ENCODE measurements at places on chromosomes 2 and 18.
A peak's percentile ranks its signal among the peaks of the same experiment; 100 is the strongest.

DNA sequence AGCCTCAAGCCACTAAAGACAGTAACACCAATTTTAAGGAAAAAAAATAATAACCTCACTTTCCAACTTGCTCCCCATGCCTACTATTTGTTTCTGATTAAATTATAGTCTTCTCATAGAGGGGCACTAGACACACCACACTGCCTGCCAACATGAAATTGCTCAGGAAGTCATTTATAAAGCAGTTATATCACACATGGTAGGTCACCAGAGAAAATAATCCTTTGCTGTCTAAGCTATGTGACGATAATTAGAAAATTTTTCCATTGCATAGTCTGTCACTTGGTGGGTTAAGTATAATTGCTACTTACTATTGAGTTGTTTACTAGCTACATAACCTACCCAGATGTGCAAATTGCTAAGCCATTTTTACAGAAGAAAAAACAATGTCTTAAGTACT is 85.2 kb downstream of the INO80D start:
- no peak for DNase-seq

DNA sequence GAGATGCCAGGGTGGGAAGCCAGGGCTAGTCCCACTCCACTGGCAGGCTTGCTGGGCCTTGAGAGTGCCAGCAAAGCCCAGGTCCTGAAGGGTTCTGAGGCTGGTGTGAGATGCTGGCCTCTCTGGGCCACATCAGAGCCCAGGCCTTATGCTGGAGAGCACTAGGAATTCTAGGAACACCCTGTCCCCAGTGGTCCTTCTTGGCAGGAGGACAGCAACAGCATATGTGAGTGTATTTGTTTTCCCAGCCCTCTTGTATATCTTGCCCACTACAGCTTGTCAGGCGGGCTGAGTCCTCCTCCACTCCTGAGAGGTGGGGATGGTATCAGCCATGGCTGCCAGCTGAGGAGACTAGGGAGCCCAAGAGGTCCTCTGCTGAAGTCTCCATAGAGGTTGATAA is 327.0 kb downstream of the PDE11A start:
- no peak for DNase-seq

GRCh38 chr2:191405546-191405945 is 160.3 kb downstream of the MYO1B start:
- DNase-seq, result no peak

DNA sequence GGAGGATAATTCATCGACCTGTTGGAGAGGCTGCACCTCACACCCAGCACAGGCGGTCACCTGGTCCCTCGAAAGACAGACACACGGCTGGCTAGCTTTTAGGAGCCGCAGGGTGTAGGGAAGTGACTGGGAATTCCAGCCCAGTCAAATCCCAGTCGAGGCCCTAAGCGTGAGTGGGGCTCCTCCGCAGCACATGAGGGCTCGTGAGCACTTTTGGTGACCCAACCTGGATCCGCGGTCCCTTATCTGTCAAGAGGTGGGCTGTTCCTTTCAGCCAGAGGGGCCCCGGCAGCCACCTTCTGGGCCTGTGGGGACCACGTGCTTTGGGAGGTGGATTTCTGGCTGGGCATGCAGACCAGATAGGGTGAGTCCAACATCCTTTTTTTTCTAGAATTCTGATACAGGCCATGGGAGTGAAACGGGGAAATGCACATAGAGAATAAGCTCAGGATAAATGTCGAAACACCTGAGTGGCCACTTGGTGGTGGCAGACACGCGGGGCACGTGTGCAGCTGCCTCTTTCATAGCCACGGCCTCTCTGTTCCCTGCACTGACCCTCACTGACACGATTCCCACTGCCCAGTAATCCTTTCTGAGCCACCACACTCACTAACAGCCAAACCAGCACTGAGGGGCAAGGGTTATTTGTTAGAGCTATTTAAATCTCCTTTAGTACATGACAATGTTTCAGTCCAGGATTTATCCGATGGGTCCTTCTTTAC is 148.4 kb upstream of the PXDN start:
- no peak for DNase-seq

GRCh38 chr18:70332694-70333093 is 43.8 kb downstream of the SOCS6 start:
- no peak for DNase-seq

GRCh38 chr2:204722691-204723090 is 177.4 kb downstream of the PARD3B start:
- no peak for DNase-seq

DNA sequence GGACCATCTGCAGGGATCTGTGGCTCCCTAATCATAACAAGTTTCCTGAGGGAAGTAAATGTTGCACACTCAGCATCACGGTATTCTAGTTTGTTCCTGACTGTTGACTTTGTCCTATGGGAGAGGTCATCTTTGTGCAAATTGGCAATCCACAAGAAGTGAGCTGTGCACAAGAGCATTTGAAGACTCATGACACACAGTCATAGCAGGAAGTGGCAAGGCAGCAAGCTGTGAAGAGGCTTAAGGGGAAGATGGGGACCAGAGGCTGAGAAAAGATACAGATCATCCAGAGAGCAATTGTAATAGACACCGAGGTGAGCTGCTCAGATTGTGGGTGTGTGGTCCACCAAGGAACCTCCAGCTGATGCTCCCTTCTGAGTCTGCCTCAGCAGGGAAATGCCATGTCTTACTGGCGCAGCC is 2.7 kb downstream of the TNP1 start:
- DNase-seq, result no peak

- peak; percentile 60 for DNase-seq
Observed at GRCh38 chr2:85437488-85438200, 19.1 kb downstream of the SH2D6 start.

- no peak for DNase-seq
Observed at GRCh38 chr2:110637093-110637492, 40.8 kb downstream of the BUB1 start.

- peak; percentile 77 for DNase-seq
Observed at GRCh38 chr2:69926849-69927515, 12.1 kb downstream of the MXD1 start.

GRCh38 chr2:60678551-60678950 is 77.5 kb upstream of the PAPOLG start:
- no peak for DNase-seq

- DNase-seq, result no peak
Observed at GRCh38 chr2:215749092-215749957, 264.0 kb downstream of the MREG start.

- DNase-seq, result no peak
Observed at GRCh38 chr2:67977464-67977863, 85.3 kb downstream of the C1D start.

- DNase-seq, result no peak
Observed at GRCh38 chr2:162385536-162385935, 41.6 kb downstream of the GCA start.

- DNase-seq, result no peak
Observed at GRCh38 chr2:161905389-161906046, 168.5 kb downstream of the DPP4 start.

GRCh38 chr18:73408469-73408868 is 540.7 kb upstream of the NETO1 start:
- DNase-seq, result no peak

DNA sequence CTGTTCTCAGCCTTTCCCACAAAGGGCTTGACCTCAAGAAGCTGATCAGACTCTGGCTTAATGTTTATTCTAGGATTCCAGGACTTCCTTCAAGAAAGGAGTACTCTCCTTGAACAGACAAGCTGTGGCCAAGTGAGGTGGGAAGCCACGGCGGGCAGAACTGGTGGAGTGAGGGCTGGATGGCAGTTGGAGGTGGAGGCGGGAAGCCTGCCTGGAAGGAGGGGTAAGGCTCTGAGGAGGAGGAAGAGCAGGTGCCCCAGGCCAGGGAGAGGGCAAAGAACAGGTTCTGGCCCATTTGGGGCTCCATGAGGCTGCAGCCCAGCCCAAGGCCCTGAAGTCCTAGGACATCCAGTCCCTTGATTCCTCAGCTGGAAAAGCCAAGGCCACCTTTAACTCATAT is 143.9 kb downstream of the CYP26B1 start:
- DNase-seq, result no peak

- DNase-seq, result no peak
Observed at GRCh38 chr2:26847307-26847654, 651 bp upstream of the DPYSL5 start.

DNA sequence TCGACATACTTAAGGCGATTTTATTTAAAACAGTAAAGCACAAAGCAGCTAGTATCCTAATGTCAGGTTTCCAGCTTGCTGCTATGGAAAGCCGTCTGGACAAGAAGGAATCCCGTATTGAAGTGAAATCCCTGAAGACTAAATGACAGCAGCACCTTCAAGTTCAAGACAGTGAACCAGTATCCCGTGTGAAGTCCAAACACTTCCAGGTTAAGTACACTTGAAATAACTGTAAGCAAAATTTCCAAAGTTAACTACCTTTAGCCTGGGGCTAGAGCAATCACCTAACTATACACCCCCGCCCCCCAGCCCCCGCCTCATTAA is 1.2 kb downstream of the MBOAT2 start:
- DNase-seq, result no peak

DNA sequence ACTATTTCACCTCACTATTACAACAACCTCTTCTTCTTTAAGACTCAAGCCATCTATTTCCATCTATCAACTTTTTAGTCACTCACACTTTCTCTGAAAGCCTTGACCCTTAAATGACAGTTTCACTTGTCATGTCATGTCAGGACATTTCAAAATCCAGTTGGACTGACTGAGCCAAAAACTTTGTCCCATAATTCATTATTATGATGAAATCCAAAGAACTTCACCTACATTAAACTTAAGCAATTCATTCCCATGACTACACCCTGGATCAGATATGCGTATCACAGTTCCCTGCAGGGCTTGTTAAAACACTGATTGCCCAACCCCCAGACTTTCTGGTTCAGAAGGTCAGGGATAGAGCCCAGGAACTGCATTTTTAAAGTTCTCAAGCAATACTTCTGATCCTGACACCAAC is 26.5 kb downstream of the LDAH start:
- no peak for DNase-seq

- no peak for DNase-seq
Observed at GRCh38 chr2:96763511-96764252, 3.0 kb downstream of the CNNM4 start.

DNA sequence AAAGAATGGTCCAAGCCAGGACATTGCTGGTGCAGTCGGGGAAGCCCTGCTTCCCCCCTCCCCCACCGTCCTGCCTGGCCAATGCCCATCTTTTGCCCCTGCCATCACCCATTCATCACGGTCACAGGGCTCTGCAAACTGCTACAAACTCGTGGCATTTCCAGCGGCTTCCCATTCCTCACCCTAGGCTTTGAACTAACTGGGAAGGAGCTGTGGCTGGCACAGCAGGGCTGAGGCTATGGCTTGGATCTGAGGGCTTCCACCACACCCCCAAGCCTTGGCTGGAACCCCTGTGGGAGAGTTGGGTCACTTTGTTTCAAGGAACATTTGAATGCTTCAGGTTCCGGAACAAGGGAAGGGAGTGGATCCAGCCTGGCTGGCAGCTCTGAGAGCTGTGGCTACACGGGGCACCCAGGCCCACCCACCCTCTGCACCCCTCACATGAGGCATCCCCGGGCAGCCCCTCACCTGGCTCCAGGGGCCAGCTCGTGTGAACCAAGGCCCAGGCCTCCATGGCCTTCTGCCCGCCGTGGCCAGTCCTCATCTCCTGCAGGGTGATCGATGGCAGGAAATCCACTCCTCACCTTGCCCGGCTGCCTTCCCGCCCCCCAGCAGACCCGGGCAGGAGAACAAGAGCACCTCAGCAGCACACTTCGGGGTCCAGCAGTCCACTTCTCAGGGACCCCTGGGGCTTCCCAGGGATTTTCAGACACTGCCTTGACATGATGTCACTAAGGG is 58.8 kb upstream of the OTOS start:
- no peak for DNase-seq

DNA sequence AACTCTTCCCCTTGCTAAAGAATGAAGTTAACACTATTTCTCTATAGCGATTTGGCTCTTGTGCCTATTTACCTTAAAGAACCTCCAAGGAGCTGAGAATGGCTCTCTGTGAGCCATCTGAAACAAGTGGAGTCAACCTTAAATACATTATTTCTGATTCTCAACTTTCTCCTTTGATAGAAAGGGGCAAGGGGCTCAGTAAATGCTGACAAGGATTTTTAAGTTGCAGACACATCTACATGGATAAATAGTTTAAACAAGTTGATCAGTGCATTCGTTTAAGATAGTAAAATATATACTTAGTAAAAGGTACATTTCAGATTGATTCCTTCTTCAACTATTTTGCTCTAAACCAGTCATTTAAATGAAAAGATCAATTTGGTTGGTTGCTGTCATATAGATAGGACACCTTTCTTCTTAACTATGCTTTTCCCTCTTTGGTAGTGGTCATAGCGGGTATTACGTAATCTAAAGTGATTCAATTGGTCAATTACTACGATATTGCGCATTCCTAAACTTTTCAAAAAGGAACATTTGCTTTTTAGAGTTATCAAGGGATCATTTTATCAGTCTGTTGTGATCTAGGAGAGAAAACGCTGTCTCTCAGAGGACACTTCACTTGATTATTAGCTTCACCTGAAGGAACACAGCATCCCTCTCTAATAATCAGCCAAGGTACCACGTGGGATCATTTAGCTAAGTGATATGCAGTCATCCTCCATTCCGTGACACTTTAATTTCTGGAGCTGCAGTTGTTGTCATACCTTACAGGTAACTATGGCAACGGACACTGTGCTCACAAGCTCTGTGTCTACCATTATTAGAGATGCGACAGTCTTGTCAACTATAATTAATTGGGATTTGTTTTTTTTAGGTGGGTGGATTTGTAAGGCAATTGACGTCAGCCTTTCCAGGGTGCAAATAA is 50.9 kb upstream of the KCNE4 start:
- no peak for DNase-seq

DNA sequence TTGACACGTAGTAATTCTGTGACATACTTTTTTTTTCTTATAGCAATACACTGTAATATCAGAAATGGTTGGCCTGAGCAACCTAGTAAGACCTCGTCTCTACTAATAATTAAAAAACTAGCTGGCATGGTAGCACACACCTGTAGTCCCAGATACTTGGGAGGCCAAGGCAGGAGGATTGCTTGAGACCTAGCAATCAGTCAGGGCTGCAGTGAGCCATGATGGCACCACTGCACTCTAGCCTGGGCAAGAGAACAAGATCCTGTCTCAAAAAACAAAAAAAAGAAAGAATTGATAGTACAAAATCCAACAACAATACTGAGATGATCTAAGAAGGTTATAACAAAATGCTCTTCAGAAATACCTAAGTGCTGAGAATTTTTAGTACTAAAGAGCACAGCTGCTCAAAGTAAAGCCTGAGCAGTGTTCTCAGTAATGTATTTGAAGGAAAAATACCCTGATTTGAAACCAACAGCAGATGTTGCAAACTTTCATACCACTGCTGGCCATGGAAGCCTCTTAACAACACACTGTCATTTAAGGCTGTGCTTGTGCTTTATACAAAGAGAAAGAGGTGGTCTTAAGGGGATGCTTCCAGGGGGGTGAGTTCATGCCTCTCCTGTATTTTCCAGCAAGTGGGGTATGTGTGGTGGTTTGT is 132.6 kb upstream of the CDCA7 start:
- DNase-seq, result no peak

- no peak for DNase-seq
Observed at GRCh38 chr18:74760436-74760835, 162.8 kb downstream of the ZNF407 start.

GRCh38 chr2:161283926-161284325 is 24.3 kb upstream of the PSMD14 start:
- no peak for DNase-seq

Measured in GF-D8 (cell line).